CD4-positive, alpha-beta T cell treated with Interleukin-2 at 100 ng/mL for 4 hours (primary cell): ENCODE measurements at places on chromosomes 11 and 22.

DNA sequence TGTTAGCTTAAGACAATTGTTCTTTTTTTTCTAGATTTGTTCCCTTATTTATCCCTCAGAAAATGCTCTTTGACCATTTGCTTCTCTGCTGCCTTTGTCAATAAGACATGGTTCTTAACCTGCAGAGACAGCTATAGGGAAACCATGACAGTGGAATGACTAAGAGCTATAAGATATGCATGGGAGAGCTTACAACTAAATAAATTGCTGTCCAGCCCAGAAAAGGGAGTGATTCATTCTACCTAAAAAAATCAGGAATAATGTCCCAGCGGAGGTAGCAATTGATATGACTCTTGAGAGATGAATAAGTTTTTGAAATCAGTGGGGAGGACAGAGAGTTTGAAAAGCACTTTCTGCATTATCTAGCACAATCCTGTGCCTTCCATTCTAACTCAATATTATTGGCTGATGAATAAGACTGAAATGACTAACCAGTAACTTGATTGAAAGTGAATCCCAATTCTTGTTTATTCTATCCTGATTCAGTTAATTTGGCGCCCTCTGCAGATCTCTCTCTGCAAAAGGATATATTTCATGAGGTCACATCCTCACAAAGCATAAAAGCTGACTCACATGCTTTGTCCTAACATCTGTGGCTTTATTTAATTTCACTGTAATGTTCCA, 680.5 kb upstream of the API5 start:
- no peak for DNase-seq

DNA sequence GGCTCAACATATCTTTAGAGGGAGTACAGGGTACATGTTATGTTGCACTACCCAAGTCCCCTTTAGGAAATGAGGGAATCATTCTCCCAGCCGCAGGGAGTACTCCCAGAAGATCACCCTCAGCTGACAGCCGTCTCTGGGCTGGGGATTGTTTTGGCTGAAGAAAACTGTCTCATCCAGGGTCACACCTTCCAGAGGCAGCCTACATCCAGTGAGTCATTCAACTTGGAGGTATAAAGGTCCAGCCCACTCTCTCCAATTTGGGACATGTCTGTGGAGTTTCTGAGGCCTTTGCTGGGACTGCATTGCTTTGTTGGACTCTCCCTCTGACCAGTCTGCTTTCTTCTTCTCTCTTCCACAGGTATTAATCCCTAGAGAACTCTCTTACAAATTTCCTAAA, 42.1 kb downstream of the RASSF10 start:
- DNase-seq = no peak

DNA sequence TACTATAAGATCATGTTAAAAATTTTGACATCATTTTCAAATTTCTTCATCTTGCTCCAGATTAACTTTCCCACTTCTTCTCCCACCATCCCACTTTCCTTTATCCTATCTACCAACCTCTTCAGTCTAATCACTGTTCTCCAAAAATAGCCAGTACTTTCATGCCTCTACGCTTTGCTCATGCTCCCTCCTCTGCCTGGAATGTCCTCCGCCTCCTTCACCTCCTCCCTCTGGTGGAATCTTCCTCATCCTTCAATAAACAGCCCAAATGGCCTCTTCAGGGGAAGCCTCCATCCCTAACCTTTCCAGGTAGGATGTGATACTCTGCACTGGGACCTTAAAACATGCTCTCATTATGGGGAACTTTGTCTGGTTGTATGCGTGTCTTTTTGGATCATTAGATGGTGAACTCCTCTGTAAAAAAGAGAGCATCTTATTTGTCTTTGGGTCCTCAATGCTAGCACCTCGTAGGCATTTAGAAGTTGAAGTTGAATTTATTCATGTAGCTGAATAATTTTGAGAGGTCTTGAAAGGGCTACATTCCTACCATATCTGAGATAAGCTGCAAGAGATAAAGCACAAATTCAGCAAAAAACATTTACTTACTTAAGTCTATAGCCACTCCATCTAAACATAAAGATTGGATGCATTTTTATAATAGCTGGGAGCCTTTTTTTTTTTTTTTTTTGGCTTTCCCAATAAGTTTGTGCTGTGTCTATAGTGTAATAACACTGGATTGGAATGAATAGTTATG, 8.0 kb upstream of the CSRP3 start:
- no peak for DNase-seq

DNA sequence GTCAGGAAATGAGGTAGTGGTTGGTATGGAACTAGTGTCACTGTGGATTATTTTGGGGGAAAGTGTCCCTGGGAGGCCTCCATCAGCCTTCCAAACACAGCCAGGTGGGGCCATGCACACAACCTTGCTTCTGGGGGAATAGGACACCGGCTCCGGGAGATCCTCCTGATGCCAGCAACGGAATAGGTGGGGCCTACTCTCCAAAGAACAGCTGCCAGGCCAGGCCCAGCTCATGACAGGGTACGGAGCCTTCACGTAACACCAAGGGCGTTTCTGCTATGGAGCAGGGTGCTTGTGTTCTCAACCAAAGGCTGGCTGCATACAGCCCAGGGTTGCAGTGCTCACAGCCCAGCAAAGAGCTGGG, 30.6 kb upstream of the LINC01488 start:
- DNase-seq = no peak

DNA sequence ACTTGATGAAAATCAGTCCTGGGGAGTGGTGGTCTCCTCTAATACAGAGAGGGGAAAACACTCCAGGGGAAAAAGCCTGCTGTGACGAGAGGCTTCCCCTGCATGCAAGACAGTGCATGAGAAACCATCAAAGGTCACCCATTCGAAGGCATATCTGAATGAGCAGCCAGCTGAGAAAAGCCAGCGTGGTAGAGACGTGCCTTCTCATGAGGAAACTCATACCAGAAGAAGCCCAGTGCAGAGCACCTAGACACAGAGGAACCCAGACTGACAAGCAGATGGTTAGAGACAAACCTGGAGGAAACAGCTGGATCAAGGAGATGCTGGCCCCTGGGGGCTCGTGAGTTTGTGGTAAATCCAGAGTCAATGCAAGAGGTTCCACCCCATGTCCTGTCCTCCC, 534.8 kb downstream of the BRD1 start:
- DNase-seq = no peak

DNA sequence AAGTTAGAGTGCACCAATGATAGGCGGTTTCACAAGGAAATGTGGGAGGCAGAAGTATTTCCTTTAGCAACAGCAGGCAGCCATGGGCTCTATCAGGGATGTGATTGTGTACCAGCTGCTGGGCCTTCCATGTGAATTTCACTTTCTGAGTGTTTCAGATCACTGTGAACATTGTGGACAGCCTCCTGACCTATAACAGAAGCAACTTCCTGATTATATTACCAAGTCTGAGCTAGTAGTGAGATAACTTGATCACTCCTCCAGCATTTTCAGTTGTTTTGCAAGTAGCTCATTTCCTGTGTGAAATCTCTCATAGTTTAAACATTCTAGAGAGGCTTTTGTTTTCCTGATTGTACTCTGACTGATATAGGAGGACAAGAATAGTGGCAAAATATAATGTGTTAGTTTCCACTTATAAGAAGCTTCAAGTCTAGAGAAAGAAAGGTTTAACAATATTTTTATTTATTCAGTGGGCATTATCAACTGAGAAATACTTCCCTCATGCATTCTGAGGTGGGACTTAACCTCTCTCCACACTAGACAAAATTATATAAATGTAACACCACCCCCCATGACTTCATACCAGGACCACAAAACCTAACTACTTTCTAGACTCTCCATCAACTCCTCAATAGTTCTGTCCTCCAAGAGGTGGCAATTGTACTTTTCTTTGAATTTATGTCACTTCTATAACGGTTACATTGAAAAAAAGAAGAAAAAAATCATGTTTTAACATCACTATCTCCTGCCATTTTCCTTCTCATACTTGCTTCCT, 184.2 kb upstream of the LUZP2 start:
- DNase-seq = no peak

DNA sequence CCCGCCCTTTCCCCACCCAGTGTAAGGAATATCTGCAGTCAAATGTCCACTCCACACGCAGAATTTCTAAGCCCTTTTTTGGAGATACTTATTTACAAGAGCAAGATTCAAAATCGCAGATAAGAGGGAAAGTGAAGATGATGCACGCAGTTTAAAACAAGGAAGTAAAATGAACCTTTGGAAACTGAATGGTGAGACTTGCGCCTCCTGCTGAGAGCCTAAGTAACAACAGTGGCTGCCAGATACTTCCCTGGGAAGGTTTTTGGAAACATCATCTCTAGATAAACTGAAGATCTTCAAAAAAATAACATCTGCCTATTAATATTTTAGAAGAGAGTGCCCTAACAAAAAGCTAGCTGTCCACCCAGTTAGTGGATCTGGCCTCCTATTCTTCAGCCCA, 963.1 kb upstream of the FAT3 start:
- no peak for DNase-seq
